Glomerular endothelial cell (primary cell): ENCODE measurements at places on chromosomes 7 and 10. TPM values are rescaled to one million over a fixed set of nuclear protein-coding genes. Genes with fewer than 3 reads are reported as not detected.

CYP3A7 gene
- not detected in 2 replicates for total RNA-seq

EVX1 gene
- total RNA-seq: not detected in 2 replicates

PDK4 gene
- total RNA-seq: 2.2 and 8.7 TPM in 2 replicates

EGR2 gene
- 0.06 TPM in 1 of 2 replicates, not detected in the other for total RNA-seq

CPXM2 gene
- total RNA-seq: 0.19 and 0.41 TPM in 2 replicates
